Cardiac ventricle fibroblast (primary cell): ENCODE measurements at places on chromosomes 1 and 21. TPM values are rescaled to one million over a fixed set of nuclear protein-coding genes. Genes with fewer than 3 reads are reported as not detected.

The NTMT2 gene
- not detected in 2 replicates for total RNA-seq

The MXRA8 gene
- 630 and 641 TPM in 2 replicates for total RNA-seq

The MYOM3 gene
- total RNA-seq = not detected in 2 replicates

The FCER1G gene
- not detected in 2 replicates for total RNA-seq

The MAP10 gene
- 0.49 and 1.4 TPM in 2 replicates for total RNA-seq

The NBPF4 gene
- total RNA-seq = not detected in 2 replicates
